ENCODE measurements at places on chromosomes 11 and 22.

GRCh38 chr11:77501758-77502157 is 27.9 kb upstream of the PAK1 start:
- DNase-seq: no peak

DNA sequence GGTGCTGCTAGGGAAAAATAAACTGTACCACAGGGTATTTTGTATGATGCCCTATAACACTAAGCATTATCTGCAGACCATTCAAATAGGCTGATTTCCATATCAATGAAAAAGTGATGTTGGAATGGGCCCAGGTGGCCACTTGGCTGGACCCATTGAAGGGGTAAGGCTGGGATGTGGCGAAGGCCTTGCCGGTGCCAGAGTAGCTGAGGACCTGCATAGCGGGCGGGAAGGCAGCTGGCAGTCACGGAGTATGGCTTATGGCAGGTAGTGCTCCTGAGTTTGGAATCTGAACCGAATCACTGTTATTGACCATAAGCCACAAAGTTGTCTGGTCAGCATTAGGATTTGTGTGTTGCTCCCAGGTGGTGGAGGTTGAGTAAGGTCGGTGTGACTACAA is 131.0 kb downstream of the MICAL2 start:
- DNase-seq: no peak

- DNase-seq: peak; percentile 7
Measured at GRCh38 chr11:65861533-65862183, 1.4 kb downstream of the MUS81 start.

GRCh38 chr11:127023991-127024390 is 23.4 kb upstream of the KIRREL3 start:
- DNase-seq: no peak

- DNase-seq: no peak
Measured at GRCh38 chr11:79193663-79194310, 247.0 kb downstream of the TENM4 start.

DNA sequence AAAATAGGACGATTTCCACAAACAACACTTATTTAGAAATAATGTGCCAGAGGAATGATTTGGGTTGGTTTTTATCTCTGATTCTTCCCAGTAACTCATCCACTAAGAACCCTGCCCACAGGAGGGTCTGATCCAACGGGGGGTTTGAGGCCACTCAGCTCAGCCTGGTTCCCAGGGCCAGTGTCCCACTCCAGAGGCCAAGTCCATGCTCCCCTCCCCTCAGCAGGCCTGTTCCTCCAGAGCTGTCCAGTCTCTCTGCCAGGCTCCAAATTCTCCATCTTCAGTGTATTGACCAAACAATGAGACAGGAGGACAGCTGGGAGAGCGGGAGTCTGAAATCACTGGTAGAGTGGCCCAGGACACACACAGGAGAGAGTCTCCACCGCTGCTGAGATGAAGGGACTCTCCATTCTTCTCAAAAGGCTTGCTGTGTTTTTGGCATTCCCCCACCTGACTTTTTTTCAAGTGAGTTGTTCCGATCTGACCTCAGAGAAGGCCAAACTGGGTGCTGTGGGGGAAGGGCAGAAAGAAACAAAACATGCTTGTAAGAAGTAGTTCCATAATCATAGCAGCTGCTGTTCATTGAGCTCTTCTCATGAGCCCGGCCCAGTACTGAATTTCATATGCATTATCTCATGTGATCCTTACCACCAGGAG is 17.6 kb upstream of the SCN2B start:
- DNase-seq: no peak

DNA sequence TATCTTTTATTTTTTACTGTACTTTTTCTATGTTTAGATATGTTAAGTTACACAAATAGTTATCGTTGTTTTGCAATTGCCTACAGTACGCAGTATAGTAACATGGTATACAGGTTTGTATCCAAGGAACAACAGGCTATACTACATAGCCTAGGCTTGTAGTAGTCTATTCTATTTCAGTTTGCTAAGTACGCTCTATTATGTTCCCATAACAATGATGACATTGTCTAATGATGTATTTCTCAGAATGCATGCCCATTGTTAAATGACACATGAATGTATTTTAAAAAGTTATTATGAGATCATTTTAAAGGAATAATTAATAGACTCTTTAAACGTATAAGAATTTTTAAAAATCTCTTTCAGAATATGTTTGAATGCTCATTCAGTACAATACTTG is 696.7 kb upstream of the CCDC90B start:
- DNase-seq: no peak

DNA sequence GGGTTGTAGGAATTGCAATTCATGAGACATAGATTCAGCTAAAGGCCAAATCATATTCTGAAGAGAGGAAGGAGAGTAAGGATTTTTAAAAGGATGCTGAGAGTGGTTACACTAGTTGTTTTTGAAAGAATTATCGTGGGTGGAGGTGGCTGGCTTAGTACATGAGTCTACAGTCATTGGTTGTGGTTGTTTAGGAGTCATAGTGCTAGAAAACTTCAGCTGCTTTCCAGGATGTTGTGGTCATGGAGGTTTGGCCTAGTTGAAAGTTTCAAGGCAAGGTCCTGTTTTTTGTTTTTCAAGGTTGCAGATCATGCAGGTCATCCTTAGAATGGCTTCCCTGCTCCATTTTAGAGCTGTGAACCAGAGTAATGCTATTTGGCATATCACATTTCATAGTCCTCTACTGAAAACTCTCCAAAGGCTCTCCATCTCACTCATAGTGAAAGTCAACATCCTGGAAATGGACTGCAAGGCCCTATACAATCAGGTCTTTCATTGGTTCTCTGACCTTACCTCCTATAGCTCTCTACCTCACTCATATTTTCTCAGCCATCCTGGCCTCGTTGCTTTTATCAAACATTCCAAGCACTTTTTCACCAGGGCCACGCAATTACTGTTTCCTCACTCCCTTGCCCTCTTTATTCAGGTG is 26.1 kb upstream of the ZBTB44 start:
- no peak for DNase-seq

DNA sequence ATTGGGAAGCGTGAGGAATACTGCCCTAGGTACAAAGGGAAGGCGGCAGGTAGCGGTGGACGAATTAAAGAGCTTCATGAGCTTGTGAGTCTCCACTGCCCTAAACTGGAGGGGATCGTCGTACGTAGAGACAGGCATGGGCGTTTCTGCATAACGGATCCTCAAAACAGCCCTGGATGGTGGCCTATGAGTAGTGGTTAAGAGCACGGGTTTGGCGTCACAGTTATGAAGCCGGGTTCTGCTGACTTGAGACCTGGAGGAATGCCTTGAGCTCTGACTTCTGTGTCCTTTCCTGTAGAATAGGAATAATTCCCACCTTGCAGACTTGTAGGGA is 335 bp downstream of the TMEM138 start:
- DNase-seq: no peak

DNA sequence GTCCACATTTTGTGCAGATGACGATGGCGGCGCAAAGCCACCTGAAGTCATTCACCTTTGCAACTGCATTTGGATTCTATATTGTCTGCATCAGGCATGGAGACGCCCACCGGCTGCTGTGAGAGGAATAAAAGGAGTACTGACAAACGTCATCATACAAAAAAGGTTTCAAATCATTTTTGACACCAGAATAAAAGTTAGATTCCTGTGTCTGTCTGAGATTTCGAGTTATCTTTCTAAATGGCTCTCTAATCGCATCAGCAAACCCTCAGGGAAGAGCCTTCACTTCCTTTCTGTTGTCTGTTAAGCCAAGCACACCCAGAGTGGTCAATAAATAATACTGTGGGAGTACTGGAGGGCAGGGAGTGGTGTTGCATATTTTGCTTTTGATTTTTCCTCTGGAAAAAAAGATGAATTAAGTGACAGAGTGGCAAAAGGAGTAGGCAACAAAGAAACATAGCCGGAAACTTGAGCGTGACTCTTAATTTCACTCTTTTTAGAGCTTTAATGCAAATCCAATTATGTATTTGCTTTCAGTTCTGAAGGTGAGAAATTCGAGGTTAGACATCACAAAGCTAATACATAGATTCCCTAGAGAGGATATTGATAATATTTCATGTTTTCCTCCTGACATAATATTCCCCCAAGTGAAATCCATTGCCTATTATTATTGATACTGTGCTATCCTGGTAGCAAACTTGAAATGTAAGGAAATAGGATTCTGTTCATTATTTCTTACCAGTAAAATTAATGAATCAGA is 150.8 kb upstream of the MTMR2 start:
- DNase-seq: no peak

GRCh38 chr11:77854838-77855237 is 33.9 kb downstream of the AAMDC start:
- no peak for DNase-seq

GRCh38 chr22:45341498-45341897 is 31.8 kb downstream of the FAM118A start:
- DNase-seq: no peak

GRCh38 chr11:129973068-129973467 is 29.6 kb downstream of the PRDM10 start:
- DNase-seq: no peak

DNA sequence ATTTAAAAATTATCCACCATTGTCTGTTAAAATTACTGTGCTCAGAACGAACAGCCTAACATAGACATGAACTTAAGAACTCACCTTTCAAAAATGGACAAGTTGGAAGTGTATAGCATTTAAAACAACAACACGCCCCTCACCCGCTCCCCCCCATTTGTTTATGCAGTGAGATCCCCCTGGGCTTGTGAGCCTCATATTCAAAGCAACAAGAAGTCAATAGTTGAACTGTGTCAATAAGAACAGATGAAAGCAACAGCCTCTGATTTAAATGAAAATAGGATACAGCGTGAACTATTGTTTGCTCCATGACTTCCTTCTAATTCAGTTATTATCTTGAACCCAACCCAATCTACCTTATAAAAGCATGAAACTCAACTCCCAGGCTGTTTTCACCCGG is 314.2 kb downstream of the BLID start:
- no peak for DNase-seq

DNA sequence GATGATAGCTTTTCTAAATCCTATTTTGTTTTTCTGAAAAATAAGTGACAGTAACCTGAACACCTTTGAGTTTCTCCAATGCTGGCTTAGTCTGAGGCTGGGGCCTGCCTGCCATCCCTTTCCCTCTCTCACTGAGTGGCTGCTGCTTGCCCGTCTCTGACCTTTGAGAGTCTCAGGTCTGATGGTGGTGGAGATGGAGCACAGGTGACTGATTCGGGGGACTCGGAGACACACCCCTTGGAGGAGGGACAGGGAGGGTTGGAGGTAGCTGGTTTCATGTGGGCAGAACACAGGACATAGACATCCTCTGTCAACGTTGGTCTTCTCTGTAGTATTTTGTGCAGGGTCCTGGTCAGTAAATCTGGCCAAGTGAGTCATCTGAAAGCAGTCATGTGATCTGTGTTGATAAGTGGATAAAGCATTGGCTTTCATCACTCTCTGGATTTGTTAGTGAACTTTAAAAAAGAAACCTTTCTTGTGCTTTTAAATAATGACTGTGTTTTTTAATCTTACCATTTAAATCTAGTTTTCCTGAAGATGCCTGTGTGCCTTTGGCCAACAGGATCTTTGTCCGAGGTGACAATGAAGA is 47.1 kb upstream of the CLDN5 start:
- no peak for DNase-seq

GRCh38 chr11:65440831-65441499 is 18.4 kb downstream of the NEAT1 start:
- no peak for DNase-seq

DNA sequence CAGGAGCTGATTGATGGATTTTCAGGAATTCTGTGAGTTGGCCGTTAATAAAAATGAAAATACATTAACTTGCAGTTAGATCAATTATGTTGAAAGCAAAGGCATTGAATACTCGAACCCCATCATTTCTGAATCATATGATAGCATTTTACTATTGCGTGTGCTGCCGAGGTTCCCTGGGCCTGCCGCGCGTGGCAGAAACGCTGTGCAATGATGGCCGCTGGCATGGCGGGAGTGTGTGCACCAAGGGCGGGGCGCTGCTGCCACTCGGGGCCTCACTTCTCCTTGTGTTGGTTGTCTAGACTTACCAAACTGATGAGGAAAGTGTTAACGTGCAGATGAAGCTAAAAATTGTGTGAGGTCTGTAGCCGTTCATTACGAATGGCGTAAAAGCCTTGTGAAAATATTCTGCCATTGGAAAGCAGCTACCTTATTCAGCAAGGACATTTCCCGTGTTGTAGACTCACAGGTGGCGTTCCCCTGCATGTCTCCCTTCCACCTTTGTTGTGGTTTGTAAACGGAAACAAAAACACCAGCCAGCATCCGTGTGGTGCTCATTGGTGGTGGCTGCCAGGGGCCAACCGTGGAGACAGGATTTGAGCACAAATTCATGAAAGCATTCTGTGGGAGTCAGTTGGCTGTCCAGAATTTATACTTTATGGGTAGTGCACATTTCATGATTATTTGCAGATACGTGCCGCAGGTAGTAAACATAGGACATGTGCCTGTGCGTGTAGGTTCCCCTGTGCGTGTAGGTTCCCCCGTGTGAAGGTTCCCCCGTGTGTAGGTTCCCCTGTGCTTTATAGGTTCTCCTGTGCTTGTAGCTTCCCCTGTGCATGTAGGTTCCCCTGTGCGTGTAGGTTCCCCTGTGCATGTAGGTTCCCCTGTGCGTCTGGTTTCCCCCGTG is 5.9 kb upstream of the GRAMD4 start:
- DNase-seq: peak; percentile 54

- DNase-seq: no peak
Measured at GRCh38 chr11:96204366-96204659, 138.7 kb downstream of the MAML2 start.

DNA sequence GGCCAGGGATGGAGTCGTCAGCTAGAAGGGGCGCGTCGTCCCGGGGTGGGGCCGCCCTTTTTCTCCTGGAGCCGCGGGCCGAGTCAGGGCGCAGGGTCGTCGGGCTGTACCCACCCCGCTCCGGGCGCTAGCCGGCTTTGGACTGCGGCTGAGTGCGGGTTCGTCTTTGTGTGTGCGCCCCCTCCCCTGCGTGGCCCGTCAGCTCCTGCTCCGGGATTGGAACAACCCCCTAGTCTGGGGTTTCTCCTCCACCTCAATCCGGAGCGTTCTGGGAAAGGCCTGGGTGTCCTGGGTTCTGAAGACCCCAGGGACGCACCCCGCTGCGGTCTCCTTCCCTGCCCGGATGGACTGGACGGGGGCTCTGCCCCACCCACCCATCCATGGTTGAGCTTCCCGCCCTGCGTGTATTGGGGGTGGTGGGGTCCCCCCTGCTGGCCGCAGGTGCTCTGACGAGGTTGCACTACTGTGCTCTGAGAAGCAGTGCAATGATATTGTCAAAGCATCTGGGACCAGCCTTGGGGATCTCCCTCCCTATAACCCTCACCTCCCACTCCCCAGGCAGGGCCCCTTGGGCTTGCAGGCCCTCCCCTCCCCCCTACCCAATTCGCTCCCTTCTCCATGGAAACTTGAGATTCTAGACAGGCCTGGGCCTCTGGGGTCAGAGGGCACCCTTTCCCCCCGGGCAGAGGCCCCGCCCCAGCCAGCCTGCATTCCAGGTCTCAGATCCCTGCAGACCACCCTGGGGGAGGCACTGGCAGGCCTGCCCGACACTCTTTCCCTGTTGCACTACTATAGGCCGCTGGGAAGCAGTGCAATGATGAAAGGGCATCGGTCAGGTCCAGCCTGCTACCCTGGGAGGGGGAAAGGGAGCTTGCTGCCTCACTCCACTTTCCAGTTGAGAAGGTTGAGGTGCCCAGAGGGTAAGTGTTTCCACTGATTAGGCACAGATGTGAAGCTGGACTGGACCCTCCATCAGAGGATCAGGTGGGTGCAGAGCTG is 10.7 kb downstream of the SDF2L1 start:
- peak; percentile 41 for DNase-seq
